Natural killer cell (primary cell): ENCODE measurements at places on chromosomes 2 and 18.

GRCh38 chr18:21262244-21262643 is 20.2 kb downstream of the GREB1L start:
- no peak for DNase-seq

GRCh38 chr2:167187049-167187727 is 298.9 kb downstream of the XIRP2 start:
- DNase-seq, result no peak

DNA sequence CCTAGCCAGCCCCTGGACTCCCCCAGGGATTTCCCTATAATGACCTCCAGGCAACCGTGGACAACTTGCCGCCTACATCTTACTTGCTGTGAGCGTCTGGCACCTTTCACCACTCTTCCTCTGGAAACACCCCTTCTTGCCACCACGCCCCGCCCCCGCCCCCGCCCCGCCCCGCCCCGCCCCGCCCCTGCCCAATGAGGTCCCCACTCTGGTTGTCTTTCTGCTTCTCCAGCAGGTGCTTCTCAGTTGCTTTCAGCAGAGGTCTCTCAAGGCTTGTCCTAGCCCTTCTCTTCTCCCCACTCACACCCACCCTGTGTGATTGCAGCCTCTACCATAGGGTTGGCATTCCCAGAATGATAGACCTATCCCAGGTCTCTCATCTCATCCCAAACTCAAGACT is 214.5 kb downstream of the EN1 start:
- no peak for DNase-seq

DNA sequence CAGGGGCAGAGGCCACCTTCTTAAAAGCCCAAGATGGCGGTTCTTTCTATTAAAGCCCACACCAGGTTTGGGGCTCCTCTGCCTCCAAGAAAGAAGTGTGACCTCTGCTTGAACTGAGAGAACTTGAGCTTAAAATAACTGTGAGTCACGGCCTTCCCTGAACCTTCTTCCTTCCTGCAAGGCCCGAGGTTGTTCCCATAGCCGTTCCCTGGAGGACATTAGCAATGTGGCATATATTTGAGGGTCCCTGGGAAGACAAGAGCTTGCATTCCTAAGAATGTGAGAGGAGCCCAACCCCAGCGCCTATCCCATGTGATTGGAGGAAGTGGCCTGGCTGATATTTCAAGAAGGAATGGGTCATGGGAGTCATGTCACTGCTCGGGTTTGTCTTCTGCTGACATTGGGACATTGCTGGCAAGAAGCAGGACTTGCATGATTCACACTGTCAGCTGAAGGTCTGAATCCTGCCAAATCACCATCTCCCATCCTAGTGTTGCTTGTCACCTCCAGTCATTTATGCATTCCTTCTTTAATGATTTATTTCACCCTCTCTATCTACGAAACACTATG is 168.1 kb downstream of the TRIB2 start:
- no peak for DNase-seq

DNA sequence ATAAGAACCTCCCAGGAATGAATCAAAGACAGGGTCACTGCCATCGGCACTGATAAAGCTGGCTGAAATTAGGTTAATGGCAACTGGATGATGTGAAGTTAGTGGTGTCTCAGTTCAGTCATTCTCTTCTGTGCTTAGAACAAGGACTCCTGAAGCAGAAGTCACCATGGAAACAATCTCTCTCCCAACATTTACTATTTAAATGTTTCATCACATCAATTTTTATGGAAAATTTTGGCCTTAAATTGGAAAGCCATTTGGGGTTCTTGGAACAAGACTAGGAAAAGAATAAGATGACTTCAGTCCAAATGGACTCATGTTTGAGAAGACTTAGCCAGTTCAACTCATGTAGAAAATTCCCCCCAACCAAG is 15.5 kb upstream of the ARL5A start:
- no peak for DNase-seq

GRCh38 chr2:240162531-240162930 is 22.1 kb upstream of the OTOS start:
- no peak for DNase-seq

- peak; percentile 81 for DNase-seq
Observed at GRCh38 chr2:157468931-157469708, 25.2 kb upstream of the CYTIP start.

DNA sequence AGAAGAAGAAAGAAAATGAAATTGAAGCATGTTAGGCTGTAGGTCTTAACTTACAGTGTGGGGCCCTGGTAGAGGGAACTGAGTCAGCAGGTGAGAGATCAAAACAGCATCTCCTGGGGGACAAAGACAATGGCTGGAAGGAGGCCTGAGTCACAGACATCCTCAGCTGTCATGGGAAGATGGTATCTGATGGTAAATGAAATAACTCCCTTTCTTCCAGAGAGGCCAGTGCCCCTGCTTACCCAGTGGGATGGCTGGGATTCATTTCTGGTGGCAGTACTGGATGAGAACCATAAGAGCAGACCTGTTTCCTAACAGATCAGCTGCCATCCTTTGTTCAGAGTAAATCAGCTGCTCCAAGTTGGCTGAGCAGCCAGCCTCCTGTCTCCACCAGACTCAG is 251.3 kb upstream of the EPAS1 start:
- no peak for DNase-seq
